ENCODE measurements at places on chromosomes 1 and 21. TPM values are rescaled to one million over a fixed set of nuclear protein-coding genes. Genes with fewer than 3 reads are reported as not detected.

GRCh38 chr1:172449585-172450523 is 6.0 kb upstream of the PIGC start:
- no peak for DNase-seq

- DNase-seq, result no peak
Measured at GRCh38 chr1:54971317-54971791, 9.1 kb upstream of the TMEM61 start.

SPRR2E gene
- total RNA-seq, result 1.2 TPM

MYCL gene
- total RNA-seq, result 25.0 TPM

CELA2A gene
- not detected for total RNA-seq

GRCh38 chr1:43491061-43491460 is 37.3 kb upstream of the HYI start:
- no peak for DNase-seq

PTP4A2 gene
- total RNA-seq, result 182 TPM

GRCh38 chr21:35342440-35342839 is 293.3 kb upstream of the RUNX1 start:
- no peak for DNase-seq

SPRR3 gene
- not detected for total RNA-seq

DNA sequence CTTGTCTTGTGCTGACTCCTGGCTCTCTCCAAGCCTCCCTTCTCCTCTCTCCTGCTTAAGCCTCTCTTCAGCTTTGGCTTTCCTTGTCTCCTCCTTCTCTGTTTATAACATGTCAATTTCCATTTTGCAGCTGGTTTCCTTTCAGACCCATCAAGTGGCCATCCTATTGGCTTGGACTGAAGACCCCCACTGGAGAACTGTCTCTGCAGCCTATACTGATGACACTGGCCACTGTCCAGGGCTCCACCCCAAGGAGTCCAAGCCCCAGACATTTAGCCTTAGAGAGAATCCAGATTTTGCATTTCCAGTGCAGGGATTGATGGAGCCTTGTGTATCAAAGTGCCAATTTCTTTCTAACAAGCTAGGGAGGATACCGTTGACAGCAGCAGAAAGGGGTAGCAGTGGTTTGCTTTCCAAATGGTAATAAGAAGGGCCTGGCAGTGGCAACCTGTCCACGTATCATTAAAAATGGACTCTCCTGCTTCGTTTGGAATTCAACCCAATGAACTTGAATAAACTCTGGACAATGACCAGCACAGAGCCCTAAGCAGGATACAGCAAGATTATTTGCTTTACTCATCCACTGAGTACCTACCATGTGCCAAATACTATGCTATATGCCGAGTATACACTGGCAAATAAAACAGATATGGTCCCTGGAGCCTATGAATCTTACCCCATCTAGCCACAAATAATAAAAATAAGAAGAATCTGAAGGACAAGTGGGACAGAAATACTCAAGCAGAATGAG is 6.5 kb downstream of the OVAAL start:
- DNase-seq, result no peak

CYP4B1 gene
- total RNA-seq, result 0.27 TPM

GRCh38 chr1:243230914-243231313 is 24.2 kb downstream of the CEP170 start:
- DNase-seq, result no peak

FMO3 gene
- not detected for total RNA-seq

GRCh38 chr1:218616681-218617080 is 271.5 kb downstream of the TGFB2 start:
- no peak for DNase-seq

DNA sequence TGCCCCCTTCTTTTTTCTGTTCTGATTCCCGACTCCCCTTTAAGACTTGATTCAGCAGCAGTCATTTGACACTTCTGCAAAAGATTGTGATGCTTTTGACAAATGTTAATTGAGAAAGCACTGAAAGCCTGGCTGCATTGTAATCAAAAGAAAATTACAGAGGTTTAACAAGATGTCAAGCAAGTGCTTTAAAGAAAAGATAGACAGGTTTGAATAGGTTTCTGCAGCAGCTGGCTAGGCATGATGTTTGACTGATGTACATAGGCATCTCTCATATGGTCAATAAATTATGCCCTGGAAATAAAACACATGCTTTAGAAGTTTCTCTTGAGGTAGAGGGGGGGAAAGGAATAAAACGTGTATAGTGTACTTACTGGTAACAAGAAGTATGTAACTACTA is 147.8 kb downstream of the ADGRL2 start:
- DNase-seq, result no peak

DNA sequence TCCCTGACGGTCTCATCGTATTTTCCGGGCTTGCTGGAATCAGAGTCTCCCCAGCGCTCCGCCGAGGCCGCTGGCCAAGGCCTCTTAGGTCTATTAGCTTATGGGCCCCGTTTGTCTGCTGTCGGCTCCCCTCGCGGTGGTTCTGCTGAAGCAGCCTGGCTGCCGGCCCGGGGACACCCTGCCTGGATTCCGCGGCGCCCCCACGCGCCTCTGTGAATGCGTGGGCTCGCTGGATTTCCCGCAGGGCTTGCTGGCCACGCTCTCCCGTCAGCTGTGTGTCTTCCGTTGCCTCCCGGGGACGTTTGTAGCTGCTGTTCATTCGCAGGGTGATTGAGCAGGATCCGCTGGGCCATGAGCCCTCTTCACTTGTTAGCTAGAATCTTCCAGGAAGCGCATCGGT is 8.4 kb downstream of the LRRC3 start:
- no peak for DNase-seq

DNA sequence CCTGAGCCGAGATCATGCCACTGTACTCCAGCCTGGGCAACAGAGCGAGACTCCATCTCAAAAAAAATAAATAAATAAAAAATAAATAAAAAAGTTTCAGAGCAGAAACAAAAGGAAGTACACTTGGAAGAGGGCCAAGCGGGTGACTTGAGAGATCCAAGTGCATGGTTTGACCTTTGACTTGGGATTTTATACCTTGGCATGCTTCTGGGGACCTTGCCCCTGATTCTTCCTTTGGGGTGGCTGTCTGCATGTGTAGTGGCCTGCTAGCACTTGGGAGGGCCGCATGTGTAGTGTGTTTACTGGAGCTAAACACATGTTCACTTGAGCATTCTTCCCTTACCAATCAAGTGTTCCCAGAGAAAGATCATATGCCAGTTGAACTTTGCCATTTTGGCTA is 114.0 kb downstream of the DTL start:
- no peak for DNase-seq

- DNase-seq, result no peak
Measured at GRCh38 chr1:165365341-165365740, 8.8 kb upstream of the LMX1A start.

DNA sequence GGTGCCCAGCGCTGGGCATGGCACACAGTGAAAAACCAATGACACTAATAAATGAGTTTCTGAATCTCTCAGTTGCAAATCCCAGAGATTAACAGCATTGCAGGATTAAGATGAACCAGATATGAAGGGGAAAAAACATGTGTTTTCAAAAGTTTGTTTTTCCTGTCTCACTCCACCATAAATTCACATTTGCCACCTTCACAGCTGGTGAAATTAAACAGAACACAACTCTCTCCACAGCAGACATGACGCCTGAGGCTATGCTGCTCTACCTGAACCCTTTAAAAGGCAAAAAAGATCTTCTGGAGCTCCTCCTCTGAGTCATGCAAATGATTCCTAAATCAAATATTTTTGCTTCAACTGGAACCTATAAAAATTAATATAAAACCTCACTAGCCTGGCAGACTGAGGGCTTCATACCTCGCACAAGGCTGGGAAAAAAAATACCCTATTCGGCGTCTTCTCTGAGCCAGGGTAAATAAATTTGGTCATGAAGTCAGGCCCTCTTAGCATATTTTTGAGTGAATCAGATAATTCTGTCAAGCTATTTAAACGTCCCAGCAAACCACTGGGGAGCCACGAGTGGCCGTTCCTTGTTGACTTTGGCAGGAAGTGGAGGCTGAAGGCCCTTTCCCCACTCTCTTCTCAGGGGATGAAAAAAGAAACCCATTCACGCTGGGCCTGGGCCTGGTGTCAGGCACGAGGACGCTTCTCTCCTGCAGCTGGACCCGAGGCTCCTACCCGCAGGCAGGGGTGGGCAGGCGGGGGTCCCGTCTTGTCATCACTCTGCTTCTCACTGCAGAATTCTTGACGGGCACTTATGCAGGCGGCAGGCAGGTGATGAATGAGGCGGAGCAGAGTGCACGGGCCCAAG is 53.0 kb downstream of the DMRTB1 start:
- DNase-seq, result no peak

ASPM gene
- 17.7 TPM for total RNA-seq

DNA sequence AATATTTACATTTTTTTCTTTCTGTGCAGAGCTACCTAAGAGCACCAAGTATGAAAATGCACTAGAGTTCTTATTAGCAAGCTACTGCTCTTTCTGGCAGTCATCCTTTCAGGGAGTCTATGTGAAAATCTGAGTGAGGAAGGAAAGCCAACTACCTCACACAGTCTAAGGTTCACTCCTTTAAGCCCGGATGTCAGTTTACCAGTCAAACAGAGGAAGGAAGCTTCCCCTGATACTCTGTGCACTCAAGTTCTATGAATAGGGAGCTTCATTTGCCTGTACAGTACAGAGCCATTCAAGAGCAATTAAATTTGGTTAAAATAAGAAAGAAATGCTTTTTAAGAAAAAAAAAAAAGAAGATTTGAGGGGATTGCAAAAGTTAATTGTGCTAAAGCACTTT is 6.9 kb downstream of the COL11A1 start:
- no peak for DNase-seq

DNA sequence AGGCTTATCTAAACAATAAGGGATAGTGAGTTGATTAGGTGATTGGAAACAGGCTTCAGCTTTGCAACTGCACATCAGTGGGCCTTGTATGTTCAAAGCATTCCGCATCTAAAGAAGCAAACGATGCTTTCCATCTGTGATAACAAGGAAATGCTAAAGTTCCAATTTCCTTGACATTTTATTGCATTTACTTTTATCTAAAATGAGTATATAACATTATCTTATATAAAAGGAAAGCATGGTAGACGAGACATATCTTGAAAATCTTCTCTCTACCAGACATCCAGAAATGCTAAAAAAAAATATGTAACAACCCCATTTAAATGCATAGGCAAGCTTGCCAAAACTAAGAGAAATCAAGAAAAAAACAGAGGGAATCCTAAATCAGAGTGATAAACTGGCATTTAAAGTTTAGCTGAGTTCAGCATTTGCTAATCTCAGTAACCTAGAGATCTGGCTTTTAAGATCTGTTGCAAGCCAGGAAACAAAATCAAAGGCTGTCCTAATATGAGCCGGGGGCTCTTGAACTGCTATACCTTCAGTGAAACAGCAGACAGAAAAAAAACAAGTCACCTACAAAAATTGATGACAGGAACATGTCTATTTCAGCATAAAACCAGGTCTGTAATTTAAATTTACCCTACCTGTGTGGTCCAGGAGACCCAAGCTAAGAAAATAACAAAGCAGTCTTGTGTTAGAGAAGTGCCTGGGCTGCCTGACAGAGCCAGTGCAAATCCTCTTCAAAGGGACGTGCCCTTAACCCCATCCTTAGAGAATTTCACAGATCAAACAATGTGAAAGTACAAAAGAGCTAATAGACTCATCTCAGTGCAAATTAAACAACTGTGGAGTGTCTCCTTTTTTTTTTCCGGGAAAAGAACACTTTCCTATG is 3.1 kb upstream of the RGS13 start:
- DNase-seq, result no peak

DNA sequence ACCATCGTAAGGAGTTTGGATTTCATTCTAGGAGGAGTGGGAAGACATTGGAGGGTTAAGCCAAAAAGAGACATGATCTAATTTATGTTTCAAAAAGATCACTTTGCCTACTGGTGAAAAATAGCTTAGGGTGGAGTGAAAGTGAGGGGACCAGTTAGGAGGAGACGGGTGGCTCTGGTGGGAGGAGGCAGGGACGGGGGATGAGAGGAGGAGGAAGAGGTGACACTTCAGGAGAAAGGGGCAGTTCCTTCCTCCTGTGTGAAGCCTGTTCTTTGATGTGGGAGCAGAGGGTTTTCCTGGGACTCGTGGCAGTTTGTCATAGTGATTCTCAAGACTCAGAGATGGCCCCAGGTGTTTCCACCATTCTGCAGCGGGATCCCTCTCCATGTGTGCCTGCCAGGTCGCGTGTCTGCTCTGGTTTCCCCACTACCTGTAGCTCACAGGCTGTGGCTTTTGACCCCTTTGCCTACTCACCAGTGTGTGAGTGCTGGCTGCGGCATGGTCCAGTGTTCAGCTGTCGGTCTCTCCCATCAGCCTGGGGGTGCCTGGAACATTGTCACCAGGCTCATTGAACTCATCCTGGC is 102.4 kb downstream of the CNIH3 start:
- DNase-seq, result no peak

DNA sequence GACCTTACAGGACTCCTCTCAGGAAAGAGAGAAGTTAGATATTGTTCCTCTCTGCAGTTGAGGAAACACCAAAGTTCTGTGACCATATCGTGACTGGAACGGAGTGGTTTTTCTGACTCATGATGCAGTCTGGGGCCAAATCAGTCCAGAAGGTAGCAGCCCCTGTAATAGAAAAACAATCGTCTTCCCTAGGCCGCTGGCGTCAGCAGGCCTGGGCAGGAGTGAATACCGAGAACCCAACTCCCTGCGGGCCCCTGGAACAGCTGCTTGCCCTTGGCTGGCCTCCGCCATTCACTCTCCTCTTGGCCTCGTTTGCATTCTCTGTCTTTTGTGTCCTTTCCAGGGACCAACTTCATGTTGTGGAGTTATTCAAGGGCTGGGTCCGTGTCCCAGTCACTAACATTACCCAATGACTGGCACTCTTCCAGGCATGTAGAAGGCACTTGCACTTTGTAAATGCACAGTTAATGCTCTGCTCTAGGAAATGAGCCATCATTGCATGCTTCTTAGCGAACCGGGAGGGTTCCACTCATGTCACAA is 10.9 kb upstream of the CD101 start:
- DNase-seq, result no peak

TNFRSF4 gene
- 0.34 TPM for total RNA-seq

GRCh38 chr1:207673399-207673798 is 28.5 kb downstream of the CR1L start:
- no peak for DNase-seq

HNRNPR gene
- 205 TPM for total RNA-seq

DNA sequence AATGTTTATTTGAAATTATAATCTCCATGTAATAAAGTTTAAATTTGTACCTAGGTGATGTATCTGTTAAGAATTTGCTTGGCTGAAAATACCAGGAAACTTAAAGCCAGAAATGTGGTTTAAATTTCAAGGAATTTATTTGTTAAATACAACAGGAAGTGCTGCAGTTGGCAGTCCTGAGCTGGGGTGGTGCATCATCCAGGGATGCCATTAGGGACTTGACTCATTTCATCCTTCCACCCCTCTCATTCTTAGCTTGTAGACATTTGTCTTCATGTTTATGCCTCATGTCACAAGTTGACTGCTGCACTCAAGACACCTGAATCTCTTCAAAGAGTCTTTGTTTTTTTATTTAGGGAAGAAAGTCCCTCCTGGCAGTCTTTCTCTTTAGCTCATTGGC is 175.9 kb downstream of the LHX8 start:
- no peak for DNase-seq

GRCh38 chr1:215600258-215600792 is 33.2 kb downstream of the KCTD3 start:
- DNase-seq, result no peak

LIN28A gene
- not detected for total RNA-seq

Data from mesothelial cell of epicardium (in vitro differentiated cells).